ENCODE measurements at places on chromosomes 3 and 15.

GRCh38 chr15:58038426-58039078, 27.0 kb downstream of the ALDH1A2 start:
- no peak for DNase-seq

DNA sequence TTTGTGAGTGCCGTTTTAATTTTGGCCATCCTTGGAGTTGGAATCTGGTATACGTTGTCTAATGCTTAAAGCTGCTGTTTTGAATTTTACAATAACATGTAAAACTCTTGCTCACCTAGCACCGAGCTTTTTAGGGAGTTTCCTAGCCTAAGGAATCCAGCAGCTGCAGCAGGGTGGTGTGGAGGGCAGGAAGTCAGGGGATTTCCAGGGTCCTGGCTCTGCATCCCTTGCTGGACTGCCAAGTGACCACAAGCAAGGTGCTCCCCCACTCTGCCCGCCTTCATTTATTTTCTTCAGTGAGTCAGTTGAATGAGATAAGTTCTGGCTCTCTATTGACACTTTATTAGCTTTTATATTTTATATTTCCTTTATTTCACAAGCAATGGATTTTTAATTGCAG, 113.7 kb downstream of the ATG7 start:
- no peak for DNase-seq

DNA sequence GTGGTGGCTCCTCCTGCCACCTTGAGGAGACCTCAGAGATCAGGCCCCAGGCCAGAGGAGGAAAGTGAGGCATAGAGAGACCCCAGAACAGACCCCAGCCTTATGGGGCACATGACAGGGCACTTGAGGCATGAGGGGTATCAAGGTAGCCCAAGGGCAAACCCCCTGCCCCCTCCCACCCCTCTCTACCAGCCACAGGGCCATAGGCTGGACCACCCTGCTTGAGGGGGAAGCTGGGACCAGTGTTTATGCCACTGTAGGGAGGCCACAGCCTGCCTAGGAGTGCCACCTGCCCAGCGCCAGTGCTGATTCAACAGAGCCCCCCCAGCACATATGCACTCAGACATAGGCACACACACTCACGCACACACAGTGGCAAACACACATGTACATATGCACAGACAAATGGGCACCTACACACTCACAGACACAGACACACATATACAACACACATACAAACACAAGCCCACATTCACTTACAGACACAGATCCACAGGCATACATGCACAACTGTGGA, 10.3 kb downstream of the MYL3 start:
- no peak for DNase-seq

- no peak for DNase-seq
Measured at GRCh38 chr15:81010086-81010485, 9.4 kb downstream of the TLNRD1 start.

- no peak for DNase-seq
Measured at GRCh38 chr3:12586403-12586802, 29.5 kb downstream of the MKRN2 start.

- no peak for DNase-seq
Measured at GRCh38 chr15:29838352-29839010, 16.2 kb upstream of the TJP1 start.

GRCh38 chr3:32313723-32314473, 75.4 kb downstream of the CMTM8 start:
- peak; percentile 55 for DNase-seq
